ENCODE measurements at places on chromosomes 6 and 20. TPM values are rescaled to one million over a fixed set of nuclear protein-coding genes. Genes with fewer than 3 reads are reported as not detected.

GRCh38 chr6:121697921-121698320 lies 262.5 kb downstream of the GJA1 start:
- H3K36me3 ChIP-seq = no peaks in the 10 kb centered on the region
- H3K27me3 ChIP-seq = no peaks in the 10 kb centered on the region
- H3K4me1 ChIP-seq = no peaks in the 10 kb centered on the region
- no peak for DNase-seq

DNA sequence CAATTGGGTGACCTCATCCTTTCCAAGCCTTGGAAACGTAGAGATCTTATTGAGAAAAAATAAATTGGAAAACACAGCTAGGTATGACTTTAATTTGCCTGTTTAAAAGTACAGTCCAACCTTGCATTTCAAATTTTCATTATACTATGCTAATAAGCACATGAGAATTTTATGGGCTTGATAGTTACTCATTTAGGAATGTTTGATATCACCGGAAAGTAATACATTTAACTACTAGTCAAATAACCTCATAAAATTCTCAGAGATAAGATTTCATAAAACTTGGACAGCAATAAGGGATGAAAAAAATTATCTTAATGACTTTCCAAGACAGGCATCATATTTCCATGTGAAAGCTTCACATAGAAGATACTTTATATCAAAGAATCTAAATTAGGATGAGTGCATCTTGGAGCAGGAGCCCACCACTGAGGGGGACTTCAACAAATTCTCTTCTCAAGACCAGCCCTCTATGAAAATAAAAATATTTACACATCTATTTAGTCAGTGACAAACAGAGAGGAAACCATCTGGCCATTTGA lies 236.3 kb downstream of the EPHA7 start:
- H3K36me3 ChIP-seq = no peaks in the 10 kb centered on the region
- no peaks in the 10 kb centered on the region for H3K4me1 ChIP-seq
- H3K4me3 ChIP-seq = no peak overlapping the region
- no peaks in the 10 kb centered on the region for H3K27me3 ChIP-seq
- H3K27ac ChIP-seq = no peak overlapping the region
- DNase-seq = no peak

The SRSF12 gene
- not detected for total RNA-seq

The COL21A1 gene
- not detected for total RNA-seq

The HCK gene
- total RNA-seq = not detected

The ASIP gene
- not detected for total RNA-seq

The CALHM4 gene
- total RNA-seq = not detected

All from activated CD8-positive, alpha-beta T cell treated with anti-CD3 and anti-CD28 coated beads, Interleukin-2, amount 10 ng/mL, durations not matched to agents 7 days and 5 days (primary cell).